ENCODE measurements at places on chromosomes 5 and 9.

- DNase-seq = no peak
Observed at GRCh38 chr5:32880796-32881195, 169.7 kb downstream of the NPR3 start.

- DNase-seq = no peak
Observed at GRCh38 chr9:88478246-88478645, 56.7 kb upstream of the NXNL2 start.

GRCh38 chr5:149456597-149457392 lies 77.7 kb upstream of the IL17B start:
- no peak for DNase-seq

DNA sequence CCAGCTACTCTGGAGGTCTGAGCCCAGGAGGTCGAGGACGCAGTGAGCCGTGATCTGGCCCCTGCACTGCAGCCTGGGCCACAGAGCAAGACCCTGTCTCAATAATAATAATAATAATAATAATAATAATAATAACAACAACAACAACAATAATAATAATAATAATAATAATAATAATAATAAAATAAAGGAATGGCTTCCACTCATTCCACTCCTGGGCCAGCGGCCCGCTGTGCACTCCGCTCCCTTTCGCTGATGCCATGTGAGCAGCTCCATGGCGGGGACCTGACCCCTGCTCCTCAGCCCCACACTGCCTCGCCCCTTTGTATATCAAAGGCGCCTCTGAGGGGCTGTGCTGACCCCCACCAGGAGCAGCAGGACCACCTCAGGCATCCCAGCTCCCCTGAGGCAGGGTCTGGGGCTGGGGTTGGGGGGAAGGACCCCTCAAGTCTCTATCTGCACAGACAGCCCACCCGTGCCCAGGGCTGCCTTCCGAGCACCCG lies 20.0 kb downstream of the GBGT1 start:
- no peak for DNase-seq

DNA sequence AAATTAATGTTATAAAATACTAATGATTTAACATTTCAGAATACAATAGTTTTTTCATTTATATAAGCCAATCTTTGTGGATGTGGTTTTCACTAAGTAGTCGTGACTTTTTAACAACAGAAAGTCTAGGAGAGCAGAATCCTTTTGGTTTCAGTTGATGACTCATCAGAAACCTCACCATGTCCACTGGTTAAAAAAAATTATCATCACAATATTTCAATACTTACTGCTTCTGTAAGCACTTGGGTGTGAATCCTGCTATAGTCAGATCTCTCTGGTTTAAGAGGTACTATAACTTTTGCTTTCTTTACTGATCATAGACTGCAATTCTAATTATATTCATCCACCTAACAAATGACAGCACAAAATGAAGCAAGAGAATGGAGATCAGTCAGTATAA lies 77.2 kb downstream of the MRPS30 start:
- no peak for DNase-seq

Measured in left hindlimb (tissue), 1 donor.